T1000 (cell line): ENCODE measurements at places on chromosomes 6 and 20.
A peak's percentile ranks its signal among the peaks of the same experiment; 100 is the strongest.

GRCh38 chr6:3750317-3751076 is 1.0 kb downstream of the PXDC1 start:
- DNase-seq, result peak; percentile 33

GRCh38 chr20:21496452-21496851 is 17.4 kb downstream of the NKX2-2 start:
- no peak for DNase-seq

DNA sequence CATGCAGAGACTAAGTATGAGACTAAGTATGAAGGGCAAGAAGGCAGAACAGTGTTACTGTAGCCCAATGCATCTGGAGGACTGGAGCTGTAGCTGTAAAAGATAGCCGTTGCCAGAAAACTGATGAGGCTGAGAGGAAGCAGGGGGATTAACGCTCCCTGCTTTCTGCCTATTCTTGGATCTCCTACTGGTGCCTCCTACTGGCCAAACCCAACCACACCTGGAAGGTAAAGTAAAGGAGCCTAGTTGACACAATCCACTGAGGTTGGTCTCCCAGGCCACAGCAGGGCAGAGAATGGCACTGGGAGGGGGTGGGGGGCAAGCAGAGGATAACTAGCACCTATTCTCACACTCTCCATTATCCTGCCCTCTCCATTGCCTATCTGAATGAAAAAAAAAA is 105.0 kb upstream of the MRPS10 start:
- no peak for DNase-seq

DNA sequence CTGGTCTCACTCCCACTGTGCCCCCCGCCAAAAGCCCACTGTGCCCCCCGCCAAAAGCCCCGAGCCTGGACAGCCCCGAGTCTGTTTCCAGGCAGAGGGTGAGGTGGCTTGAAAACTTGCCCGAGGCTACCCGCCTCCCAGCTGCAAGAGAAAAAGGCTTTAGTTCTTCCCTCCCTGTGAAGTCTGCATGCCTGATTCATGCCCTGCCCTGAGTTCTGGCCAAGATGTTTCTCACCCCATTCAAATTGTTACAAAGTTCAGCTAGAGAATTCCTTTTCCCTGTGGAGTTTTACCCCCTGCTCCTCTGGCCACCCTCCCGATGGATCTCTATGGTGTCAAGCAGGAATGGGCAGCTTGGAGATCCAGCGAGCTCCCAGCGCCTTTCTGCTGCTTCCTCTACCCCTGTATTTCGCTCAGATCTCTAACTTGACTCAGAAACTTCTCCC is 298.8 kb upstream of the MAP3K7 start:
- DNase-seq, result peak; percentile 49

- no peak for DNase-seq
Observed at GRCh38 chr6:24883618-24884017, 52.1 kb downstream of the RIPOR2 start.

DNA sequence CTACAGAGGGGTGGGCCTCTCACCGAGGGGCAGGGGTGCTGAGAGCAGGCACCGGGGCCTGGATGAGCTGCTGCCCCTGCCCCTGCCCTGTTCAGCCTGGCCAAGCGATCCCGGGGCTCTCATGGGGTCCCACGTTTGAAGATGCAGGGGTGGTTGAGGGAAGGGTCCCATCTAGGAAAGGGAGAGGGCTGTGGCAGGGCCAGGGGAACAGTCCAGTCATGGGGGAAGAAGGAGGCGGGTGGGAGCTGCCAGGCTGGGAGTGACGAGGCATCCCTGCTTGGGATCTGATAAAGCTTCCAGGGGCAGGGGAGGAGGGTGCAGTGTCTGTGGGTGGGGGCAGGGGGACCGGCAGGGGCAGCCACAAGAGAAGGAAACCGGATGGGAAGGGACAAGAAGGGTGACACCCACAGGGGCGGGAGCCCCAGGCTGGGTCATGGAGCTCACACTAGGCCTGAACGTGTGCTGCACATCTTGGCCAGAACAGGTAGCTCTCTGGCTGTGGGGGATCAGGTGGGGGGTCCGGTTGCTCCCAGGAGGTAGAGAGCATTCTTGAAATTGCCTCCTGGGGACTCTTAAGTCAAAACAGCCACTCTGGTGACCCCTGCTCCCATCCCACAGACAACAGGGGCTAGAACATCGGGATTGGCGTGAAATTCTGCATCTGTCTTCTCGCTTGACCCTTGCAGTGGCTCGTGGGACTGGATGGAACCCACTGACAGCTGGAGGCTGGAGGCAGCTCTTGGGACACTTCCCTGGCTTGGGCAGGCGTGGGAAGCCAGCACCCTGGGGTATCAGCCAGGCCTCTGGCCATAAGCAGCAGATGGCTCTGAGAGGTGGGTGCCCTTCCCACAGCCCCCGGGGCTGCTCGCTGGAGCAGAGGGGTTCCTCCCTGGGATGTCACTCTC is 58.0 kb upstream of the GATA5 start:
- DNase-seq, result no peak

GRCh38 chr20:9139106-9139833 is 70.4 kb downstream of the PLCB4 start:
- no peak for DNase-seq

DNA sequence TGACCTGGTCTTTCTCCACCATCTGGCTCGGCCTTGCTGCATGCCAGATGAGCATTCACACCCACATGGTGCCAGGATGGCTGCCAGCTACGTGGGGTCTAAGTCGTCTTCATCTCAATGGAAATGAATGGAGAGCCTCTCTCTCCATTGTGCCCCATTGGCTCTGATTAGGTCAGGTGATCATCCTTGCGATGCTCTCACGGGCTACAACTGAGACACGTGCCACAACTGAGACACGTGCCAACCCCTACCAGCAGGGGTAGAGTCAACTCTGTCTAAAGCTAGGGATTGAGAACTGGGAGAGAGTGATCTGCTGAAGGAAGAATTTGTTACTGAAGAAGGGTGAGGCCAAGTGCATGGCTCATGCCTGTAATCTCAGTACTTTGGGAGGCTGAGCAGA is 67.3 kb upstream of the RALY start:
- no peak for DNase-seq

GRCh38 chr6:136745300-136745699 is 47.0 kb downstream of the MAP3K5 start:
- no peak for DNase-seq
